ENCODE measurements at places on chromosomes 4 and X. TPM values are rescaled to one million over a fixed set of nuclear protein-coding genes. Genes with fewer than 3 reads are reported as not detected.

GRCh38 chr4:128633067-128633466 lies 176.4 kb upstream of the JADE1 start:
- H3K4me3 ChIP-seq: no peak overlapping the region
- no peaks in the 10 kb centered on the region for H3K36me3 ChIP-seq
- H3K27ac ChIP-seq: no peak overlapping the region
- no peak for DNase-seq

Gene PTTG2
- total RNA-seq: not detected

GRCh38 chr4:1967512-1968149 lies 41.1 kb downstream of the NELFA start:
- H3K4me1 ChIP-seq: peaks cover 12% of the 10 kb centered on the region
- no peak for DNase-seq
- no peak overlapping the region for H3K27ac ChIP-seq
- no peaks in the 10 kb centered on the region for H3K27me3 ChIP-seq

Gene NUDT11
- total RNA-seq: not detected

Gene SPOCK3
- not detected for total RNA-seq

- H3K36me3 ChIP-seq: no peaks in the 10 kb centered on the region
- H3K4me3 ChIP-seq: peak overlapping the region; percentile 52
- DNase-seq: peak; percentile 90
- H3K4me1 ChIP-seq: peaks cover 82% of the 10 kb centered on the region
- H3K27me3 ChIP-seq: no peaks in the 10 kb centered on the region
Measured at GRCh38 chrX:100649550-100650356, 5.8 kb downstream of the SRPX2 start.

DNA sequence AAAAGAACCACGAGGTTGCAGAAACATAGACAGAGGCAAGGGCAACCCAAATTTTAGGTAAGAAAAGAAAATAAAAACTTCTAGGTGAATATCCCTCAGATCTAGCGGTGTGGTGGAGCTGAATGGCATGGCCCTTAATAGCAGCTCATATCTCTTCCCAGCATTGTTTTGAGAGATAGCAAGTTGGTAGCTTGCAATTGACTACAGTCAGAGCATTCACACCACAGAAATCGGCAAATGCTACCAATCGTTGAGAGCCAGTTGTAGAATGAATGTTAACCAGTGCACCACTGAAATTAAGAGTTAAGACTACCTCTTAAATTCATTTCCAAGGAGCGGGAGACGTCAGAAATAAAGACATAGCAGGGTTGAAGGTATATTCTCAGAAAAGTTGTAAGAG lies 184.0 kb upstream of the KIT start:
- no peak overlapping the region for H3K4me3 ChIP-seq
- H3K27ac ChIP-seq: no peak overlapping the region
- no peaks in the 10 kb centered on the region for H3K27me3 ChIP-seq
- peaks cover 16% of the 10 kb centered on the region for H3K4me1 ChIP-seq
- H3K36me3 ChIP-seq: no peaks in the 10 kb centered on the region
- DNase-seq: no peak

- no peak for DNase-seq
- no peaks in the 10 kb centered on the region for H3K4me1 ChIP-seq
- H3K27me3 ChIP-seq: no peaks in the 10 kb centered on the region
Measured at GRCh38 chr4:31613946-31614623, 893.9 kb downstream of the PCDH7 start.

Gene PFKFB1
- 1.7 TPM for total RNA-seq

GRCh38 chr4:21763855-21764254 lies 184.7 kb downstream of the KCNIP4 start:
- H3K27me3 ChIP-seq: no peaks in the 10 kb centered on the region
- no peaks in the 10 kb centered on the region for H3K36me3 ChIP-seq
- no peak for DNase-seq
- H3K4me1 ChIP-seq: no peaks in the 10 kb centered on the region
- no peak overlapping the region for H3K4me3 ChIP-seq

GRCh38 chr4:41258783-41259182 lies 2.1 kb downstream of the UCHL1 start:
- no peak overlapping the region for H3K27ac ChIP-seq
- H3K36me3 ChIP-seq: no peaks in the 10 kb centered on the region

DNA sequence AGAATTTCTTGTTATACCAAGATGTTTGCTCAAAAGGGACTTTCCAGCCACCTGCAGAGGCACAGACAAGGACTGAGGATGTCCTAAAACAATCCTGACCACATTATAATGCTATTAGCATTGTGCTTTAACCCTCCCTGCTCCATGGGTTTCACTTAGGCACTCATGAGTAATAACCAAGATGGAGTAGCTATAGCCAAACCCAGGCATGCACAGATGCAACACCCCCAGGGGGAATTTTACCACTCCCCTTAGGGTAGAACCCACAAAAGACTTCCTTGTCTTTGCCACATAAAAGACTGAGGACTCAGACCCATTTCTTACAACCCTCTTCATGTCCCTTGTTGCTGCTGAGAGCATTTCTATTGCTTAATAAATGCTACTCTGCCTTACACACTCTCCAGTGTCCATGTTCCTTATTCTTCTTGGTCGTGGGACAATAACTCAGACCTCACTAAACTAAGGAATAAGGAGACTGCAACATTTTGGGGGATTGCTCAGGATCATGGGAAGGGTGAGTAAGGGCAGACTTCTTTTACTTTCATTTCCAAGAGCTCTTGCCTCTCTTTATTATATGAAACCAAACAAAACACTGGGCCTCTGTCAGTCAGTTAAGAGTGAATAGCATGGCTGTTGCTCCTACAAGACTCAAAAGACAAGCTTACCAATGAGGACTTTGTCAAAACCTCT lies 103.5 kb downstream of the TECRL start:
- H3K4me3 ChIP-seq: no peak overlapping the region
- DNase-seq: no peak
- H3K27ac ChIP-seq: no peak overlapping the region
- no peaks in the 10 kb centered on the region for H3K36me3 ChIP-seq
- H3K4me1 ChIP-seq: no peaks in the 10 kb centered on the region

- no peak for DNase-seq
- peak within 1 kb of the TSS; percentile 33 for H3K4me3 ChIP-seq
- H3K36me3 ChIP-seq: no peaks in the 10 kb centered on the region
- H3K27me3 ChIP-seq: peaks cover 2% of the 10 kb centered on the region
- H3K4me1 ChIP-seq: no peaks in the 10 kb centered on the region
Measured at GRCh38 chr4:80266253-80266901, at the start of gene FGF5. Gene FGF5 (plus strand): TSS chr4:80266664. CDS start chr4:80266825, 161 bp downstream.

- no peak overlapping the region for H3K4me3 ChIP-seq
- no peaks in the 10 kb centered on the region for H3K4me1 ChIP-seq
- DNase-seq: no peak
- H3K27ac ChIP-seq: no peak overlapping the region
Measured at GRCh38 chr4:1445716-1446445, 39.6 kb upstream of the NKX1-1 start.

- H3K27ac ChIP-seq: no peak overlapping the region
- H3K4me1 ChIP-seq: no peaks in the 10 kb centered on the region
- H3K36me3 ChIP-seq: no peaks in the 10 kb centered on the region
- DNase-seq: no peak
- H3K27me3 ChIP-seq: no peaks in the 10 kb centered on the region
- no peak overlapping the region for H3K4me3 ChIP-seq
Measured at GRCh38 chrX:34404386-34405070, 252.6 kb downstream of the TMEM47 start.

GRCh38 chrX:123964156-123964834 lies 2.8 kb downstream of the STAG2 start:
- H3K4me3 ChIP-seq: peak overlapping the region; percentile 75
- DNase-seq: no peak
- H3K27ac ChIP-seq: peak overlapping the region; percentile 99
- peaks cover 23% of the 10 kb centered on the region for H3K4me1 ChIP-seq

Gene FAM47E
- total RNA-seq: 0.33 TPM

Gene SYP
- 1.7 TPM for total RNA-seq

Gene NKX6-1
- not detected for total RNA-seq

DNA sequence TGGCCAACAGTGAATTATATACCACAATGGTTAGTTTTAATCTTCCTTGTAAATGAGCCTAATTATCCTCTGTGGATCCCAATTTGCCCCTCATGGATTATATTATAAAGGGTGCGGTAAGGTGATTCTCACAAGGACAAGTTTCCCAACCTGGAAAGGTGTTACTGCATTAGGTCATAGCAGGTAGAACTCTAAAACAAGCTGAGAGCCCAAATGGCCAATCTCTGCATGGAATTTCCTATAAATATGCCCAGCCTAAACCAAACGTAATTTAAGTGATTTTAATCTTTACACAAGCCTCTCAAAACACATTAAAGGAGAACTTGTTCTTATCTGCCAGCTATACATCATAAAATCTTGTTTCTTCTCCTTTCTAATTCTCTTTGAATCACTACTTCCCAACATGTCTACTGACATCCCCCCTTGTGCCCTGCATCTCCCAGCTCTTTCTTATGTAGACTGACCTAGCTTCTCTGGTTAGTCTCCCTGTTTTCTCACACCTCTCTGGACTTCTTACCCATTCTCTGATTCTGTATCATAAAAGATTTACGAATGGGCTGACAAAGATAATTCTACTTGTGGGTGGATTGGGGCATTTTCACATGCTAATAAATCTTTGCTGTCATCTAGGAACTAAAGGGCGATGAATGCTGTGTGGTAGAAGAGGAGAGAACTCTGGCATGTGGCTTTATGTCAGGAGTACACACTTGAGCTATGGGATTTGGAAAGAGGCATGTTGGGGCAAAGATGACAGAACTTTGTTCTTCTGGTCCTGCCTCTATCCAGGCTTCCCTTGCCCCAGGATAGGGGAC lies 94.3 kb upstream of the PGRMC2 start:
- H3K36me3 ChIP-seq: no peaks in the 10 kb centered on the region
- no peak overlapping the region for H3K27ac ChIP-seq
- H3K27me3 ChIP-seq: no peaks in the 10 kb centered on the region
- no peak for DNase-seq

Gene F11
- 58.0 TPM for total RNA-seq

Gene CRLF2
- total RNA-seq: not detected

DNA sequence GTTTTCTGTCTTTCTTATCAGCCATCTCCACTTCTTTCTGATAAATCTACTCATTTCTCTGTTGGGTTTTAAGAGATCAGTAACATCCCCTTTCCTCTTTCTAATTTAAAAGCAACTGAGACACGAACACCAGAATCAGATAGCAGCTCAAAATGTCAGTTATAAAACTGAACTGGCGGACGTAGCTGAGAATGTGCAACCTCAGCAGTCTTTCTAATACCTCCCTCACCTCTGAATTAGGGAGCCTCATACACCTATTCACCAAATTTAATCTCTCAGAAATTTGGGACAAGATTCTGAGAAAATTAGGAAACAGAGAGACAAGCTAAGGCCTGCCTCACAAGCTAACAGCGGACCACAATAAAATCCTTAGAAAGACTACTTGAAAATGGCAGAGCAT lies 52.0 kb upstream of the ACSL4 start:
- H3K36me3 ChIP-seq: no peaks in the 10 kb centered on the region
- H3K27me3 ChIP-seq: no peaks in the 10 kb centered on the region
- no peak overlapping the region for H3K4me3 ChIP-seq
- H3K4me1 ChIP-seq: peaks cover 22% of the 10 kb centered on the region

GRCh38 chrX:68753218-68753617 lies 75.6 kb upstream of the EFNB1 start:
- no peaks in the 10 kb centered on the region for H3K27me3 ChIP-seq
- H3K27ac ChIP-seq: no peak overlapping the region
- no peak overlapping the region for H3K4me3 ChIP-seq
- H3K36me3 ChIP-seq: no peaks in the 10 kb centered on the region

- H3K4me1 ChIP-seq: no peaks in the 10 kb centered on the region
- H3K27ac ChIP-seq: no peak overlapping the region
- no peak for DNase-seq
- no peaks in the 10 kb centered on the region for H3K36me3 ChIP-seq
Measured at GRCh38 chr4:148574502-148574901, 132.3 kb upstream of the NR3C2 start.

GRCh38 chr4:53196882-53197771 lies 168.7 kb downstream of the SCFD2 start:
- H3K4me1 ChIP-seq: 0 out of 2 replicates have a peak, but pooled peaks cover 2% of the 10 kb centered on the region
- no peaks in the 10 kb centered on the region for H3K27me3 ChIP-seq
- no peak overlapping the region for H3K27ac ChIP-seq
- no peak overlapping the region for H3K4me3 ChIP-seq
- H3K36me3 ChIP-seq: no peaks in the 10 kb centered on the region

DNA sequence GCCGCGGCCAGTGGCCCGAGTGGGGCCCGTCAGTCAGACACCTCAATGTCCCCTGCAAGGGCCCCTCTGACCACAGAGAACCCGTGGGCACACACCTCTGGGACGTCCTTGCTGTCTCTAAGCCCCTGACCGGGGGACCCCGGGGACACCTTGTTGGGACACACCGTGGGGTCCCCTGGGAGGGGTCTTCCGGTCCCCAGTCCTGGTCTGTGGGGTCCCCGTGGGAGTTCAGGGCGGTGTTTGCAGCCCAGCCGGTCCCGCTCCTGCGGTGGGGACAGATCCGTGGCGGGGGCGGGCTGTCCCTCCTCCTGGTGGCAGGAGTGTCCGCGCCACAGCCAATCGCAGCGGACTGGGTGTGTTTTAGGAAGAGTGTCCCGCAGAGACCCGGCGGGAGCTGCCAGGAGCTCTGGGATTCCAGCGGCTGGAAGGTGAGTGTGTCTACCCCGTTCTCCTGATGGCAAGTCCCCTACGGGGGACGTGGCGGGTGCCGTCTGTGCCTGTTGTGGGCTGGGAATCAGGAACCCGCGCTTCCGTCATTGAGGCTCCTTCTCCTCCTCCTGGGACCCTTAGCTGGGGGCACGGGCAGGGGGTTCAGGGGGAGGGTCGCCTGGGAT lies 5.1 kb upstream of the PLCXD1 start:
- no peaks in the 10 kb centered on the region for H3K27me3 ChIP-seq
- H3K36me3 ChIP-seq: no peaks in the 10 kb centered on the region
- peak; percentile 73 for DNase-seq
- H3K27ac ChIP-seq: peak overlapping the region; percentile 88

Gene CXCL11
- not detected for total RNA-seq

DNA sequence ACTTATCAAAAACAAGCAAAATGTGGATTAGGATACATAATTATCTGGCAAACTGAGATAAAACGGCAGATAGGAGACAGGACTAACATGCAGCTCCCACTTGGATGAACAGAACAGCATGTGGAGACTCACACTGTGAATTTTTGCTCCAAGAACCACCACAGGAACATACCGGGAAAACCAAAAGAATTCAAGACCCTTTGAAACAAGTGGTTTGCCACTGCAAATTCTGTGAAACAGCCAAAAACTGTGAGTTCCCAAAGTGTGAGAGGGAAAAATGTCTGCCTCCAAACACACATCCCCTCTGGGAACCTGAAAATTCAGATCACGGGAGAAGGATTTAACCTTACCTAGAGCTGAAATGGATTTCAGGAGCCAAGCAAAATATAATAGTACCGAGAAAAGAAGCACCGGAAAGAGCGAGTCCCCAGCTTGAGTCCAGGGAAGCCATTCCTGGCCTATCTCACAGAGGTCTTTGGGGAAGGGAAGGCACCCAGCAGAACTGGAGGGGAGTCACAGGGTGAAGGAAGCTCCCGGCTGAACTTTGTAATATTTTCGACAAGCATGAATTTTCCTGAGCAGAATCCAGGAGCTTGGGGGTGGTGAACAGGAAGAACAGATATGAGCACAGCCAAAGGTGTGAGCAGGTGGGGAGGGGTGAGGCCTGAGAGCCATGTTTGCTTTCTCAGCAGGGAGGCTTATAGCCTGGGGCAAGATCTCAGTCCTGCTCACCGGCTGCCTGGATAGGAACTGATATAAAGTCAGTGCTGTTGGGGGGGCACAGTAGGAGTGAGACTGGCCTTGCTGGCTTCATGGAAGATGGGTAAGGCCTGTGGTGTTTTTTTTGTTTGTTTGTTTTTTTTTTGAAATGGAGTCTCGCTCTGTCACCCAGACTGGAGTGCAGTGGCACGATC lies 23.9 kb downstream of the MANBA start:
- H3K36me3 ChIP-seq: 0 out of 2 replicates have a peak, but pooled peaks cover 1% of the 10 kb centered on the region
- no peak for DNase-seq
- peaks cover 40% of the 10 kb centered on the region for H3K4me1 ChIP-seq

Gene MND1
- 40.7 TPM for total RNA-seq

Gene CHRDL1
- not detected for total RNA-seq

Data from HepG2 (cell line).